ENCODE measurements at places on chromosomes 7 and 10. TPM values are rescaled to one million over a fixed set of nuclear protein-coding genes. Genes with fewer than 3 reads are reported as not detected.
A peak's percentile ranks its signal among the peaks of the same experiment; 100 is the strongest.

DNA sequence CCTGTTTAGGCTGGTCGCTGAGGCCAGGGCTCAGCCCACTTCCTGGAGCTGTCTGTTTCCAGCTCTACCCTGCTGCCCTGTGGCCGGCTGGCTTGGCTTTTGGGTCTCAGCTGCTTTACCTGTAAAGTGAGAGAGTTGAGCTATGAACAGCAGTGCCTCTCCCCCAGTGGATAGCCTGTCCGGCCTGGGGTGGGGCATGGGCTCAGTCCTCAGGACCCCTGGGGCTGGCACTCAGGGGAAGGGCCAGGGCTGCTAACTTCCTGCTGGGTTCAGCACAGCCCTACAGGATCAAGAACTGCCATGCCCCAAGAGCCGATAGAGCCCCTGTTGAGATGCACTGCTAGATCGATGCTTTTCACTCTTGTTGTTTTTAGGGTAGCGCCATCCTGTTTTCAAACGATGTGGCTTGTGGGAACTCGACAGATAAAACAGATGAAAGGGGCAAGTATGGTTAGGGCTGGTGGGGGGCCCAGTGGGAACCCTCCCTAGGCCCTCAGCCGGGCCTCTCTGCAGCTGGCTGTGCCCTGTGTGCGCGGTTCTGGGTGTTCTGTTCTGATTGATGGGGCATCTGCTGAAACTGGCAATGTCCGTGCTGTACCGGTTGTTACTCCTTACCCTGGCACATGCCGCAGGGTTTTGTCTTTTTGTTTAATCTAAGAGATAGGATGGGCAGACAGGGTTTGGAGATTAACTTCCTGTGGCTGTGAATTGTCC, 10.0 kb upstream of the SFRP5 start:
- no peak for DNase-seq

DNA sequence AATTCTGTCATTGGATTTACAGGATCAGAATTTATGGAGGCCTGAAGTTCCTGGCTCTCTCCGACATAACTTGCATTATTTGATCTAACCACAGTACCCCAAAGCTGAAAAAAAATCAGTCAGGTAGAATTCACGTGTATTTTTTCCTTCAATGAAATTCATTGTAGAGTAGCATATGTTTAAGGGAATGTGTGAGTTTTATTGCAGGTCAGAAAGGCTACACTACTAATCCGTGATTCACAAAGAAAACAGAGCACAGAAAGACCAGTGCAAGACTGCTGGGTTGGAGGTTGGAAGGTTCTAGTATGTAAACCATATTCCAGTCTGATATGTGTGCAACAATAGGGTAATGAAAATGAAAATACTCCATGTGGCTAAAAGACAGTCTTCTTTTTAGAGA, 247.0 kb upstream of the FERD3L start:
- DNase-seq = no peak

DNA sequence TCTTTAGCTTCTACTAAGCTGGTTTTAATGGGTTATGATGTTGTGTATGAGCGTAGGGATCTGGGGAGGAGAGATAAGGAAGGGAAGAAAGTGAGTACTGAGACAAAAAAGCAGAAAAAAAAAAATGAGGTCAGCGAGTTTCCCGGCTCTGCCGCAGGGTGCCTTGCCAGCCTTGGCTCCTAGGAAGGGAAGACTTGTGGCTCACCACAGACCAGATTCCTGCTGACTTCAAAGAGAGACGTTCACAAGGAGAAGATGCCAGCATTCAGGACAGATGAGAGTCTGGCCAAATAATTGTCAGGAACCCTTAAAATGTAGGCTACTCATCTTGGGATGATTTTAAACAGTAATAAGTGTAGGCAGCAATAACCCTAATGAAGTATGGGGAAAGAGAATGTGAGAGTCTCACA, 11.4 kb upstream of the FAS start:
- peak; percentile 8 for DNase-seq

GRCh38 chr7:27551803-27552400, 110.8 kb downstream of the HIBADH start:
- no peak for DNase-seq

GRCh38 chr7:27046854-27047549, 48.8 kb downstream of the HOXA1 start:
- DNase-seq = peak; percentile 10

DNA sequence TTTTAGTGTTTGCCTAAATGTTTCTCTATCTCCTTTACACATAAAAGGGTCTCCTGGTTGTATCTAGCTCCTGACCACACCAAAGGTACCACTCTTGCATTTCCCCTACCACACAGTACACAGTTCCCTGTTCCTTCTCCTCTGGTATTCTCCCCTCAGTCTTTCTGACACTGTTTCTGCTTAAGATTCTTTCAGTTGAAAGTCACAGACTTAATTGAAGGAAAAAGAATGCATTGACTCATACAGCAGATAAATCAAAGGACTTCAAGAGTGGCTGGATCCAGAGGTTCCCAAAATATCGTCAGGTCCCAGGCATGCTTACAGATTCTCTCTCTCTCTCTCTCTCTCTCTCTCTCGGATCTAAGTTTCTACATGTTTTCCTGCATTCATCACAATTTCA, 185.6 kb upstream of the LRGUK start:
- DNase-seq = no peak

The SLIT1 gene
- 48.9 TPM for total RNA-seq

The PPP1R9A gene
- total RNA-seq = 93.3 TPM

The ALOX5 gene
- 1.2 TPM for total RNA-seq

The GCK gene
- total RNA-seq = 6.5 TPM

The LRRTM3 gene
- total RNA-seq = 14.7 TPM

The ASB15 gene
- not detected for total RNA-seq

The WNT8B gene
- total RNA-seq = not detected

All from frontal cortex (tissue), 4 donors.